ENCODE measurements at places on chromosomes 5 and 9.

DNA sequence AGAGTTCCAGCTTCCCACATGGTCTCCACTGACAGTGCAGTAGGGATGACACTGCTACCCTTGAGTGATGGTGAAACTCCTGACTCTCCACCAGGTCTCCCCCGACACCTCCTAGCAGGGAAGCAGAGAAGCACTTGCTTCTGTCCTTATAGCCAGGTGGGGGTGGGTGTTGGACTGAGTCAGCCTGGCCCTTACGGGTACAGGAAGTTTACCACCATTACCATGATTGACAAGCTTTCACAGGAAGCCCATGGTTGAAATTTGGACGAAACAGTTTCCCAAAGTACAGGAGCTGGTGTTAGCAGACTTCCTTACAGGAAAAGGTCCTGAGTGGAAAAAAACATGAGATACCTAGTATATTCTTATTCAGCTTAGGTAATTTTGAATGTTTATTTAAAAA is 3.1 kb upstream of the FBXL7 start:
- no peak for DNase-seq

DNA sequence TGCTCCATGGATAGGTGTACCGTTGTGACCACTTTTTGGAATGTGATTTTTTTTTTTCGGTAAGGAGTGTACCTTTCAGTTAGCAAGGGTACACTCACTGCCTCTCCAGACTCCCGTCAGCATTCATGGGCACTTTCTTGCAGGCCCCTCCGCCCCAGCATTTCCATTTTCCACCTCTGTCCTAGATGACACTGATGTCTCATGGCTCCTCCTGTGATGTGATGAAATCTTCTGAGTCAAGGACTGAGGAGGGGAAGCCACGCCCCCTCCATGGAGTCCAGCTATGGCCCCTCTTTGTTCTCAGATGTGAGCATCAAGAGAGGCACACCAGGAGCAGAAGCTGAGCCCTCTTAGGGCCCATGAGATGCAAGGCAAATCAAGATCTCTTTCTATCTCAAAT is 61.8 kb downstream of the CTSL start:
- no peak for DNase-seq

DNA sequence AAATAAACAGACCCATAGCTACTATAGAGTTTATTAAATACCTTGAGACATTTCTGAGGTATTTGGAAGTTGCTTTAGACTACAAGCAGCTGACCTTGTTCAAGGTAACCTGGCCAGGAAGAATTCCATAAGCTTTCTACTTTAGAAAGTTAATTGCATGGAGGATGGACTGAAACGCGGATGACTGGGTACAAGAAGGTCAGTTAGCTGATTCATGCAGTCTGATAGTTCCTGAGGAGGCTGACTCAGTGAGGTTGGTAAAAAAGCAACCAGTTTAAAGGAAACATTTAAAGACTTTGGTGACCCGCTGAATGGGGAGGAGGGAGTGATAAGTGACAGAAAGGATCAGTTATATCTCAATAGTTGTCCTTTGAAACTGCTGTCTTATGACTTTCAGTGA is 670.1 kb upstream of the CDH9 start:
- DNase-seq, result no peak

GRCh38 chr5:80481019-80481893 is 6.6 kb upstream of the FAM151B start:
- DNase-seq, result peak; percentile 40

- no peak for DNase-seq
These were observed 51.5 kb downstream of the RCL1 start for GRCh38 chr9:4844056-4844838.

- DNase-seq, result no peak
These were observed 289.6 kb downstream of the KIF4B start for GRCh38 chr5:155303120-155303519.

DNA sequence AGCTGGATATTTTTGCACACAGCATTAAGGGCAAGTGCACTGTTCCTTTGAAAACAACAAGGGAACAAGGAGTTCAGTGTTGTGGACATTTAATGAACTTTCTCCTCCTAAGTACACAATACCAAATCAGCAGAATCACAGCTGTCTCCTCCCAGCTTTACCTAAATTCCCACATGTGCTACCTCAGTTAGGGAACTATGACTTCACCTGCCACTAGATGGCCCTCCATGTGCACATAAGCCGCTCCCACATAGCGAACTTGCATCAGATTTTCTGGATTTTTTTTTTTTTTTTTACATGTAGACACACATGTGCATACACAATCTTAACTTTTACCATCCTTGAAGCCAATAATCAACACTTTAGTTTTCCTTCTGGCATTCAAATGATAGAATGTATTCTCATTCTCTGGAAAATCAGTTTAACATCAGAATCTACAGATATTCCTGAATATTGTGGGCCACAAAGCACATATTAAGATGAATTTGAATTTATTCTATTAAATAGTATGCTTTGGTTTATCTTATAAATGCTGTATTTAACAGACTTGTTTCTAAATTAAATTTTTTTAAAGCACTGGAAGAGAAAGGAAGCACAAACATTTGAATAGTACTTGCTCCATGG is 123.6 kb downstream of the PALM2AKAP2 start:
- peak; percentile 67 for DNase-seq

- no peak for DNase-seq
These were observed 418.5 kb upstream of the MEF2C start for GRCh38 chr5:89301321-89302025.

DNA sequence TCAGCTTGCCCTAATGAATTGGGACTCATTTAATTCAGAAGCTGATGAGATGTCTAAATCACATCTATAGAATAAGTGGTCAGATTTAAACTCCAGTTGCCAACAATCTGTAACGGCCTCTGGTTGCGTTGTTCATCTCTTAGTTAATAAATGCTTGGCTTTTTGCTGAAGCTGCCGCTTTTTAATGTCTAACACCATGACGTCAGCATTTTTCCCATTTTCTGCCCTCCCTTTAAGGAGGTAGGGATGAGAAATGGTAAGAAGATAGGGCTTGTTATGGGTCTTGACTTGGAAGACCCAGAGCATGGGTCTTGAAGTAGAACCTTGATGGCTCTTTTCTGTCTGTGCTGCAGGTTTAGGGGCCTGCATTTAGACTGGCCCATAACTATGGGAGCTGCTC is 33.3 kb downstream of the PALM2AKAP2 start:
- DNase-seq, result no peak

GRCh38 chr5:17065458-17065857 is 129.4 kb upstream of the MYO10 start:
- no peak for DNase-seq

GRCh38 chr9:78892769-78893168 is 595.8 kb downstream of the PSAT1 start:
- no peak for DNase-seq

DNA sequence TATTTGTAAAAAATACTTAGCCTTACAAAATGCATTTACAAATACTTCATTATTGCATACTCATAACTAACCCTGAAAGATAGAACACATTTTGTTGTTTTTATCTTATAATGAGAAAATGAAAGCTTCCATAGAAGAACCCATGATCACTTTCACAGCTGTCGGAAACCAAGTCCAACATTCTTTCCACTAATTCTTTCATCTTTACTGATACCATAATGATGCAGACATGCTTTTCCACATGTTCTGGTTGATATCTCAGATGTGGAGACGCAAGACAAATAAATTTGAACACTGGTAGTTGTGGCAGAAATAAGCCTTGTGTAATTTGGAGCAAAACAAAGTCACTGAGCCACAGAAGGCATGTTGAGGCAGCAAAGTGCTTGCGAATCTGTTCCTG is 136.0 kb downstream of the FBXO4 start:
- DNase-seq, result no peak

GRCh38 chr5:98927242-98927988 is 1.4 kb downstream of the CHD1 start:
- peak; percentile 65 for DNase-seq

DNA sequence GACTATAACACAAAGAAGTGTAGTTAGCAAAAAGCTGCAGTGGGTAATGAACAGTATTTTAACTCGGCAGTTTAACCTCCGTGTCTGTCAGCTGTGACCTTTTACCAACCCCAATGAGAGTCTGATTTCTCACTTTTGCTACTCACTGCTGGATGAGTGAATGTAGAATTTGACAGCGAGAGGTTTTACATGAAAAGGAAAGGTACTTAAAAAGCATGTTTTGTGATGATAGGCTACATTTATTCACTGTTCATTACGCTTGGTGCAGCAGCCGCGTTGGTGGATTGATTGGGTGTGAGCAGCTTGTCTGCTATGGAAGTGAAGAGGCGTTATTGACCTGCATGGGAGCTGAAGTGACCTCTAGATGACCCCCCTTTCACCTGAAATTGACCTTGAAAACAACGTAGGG is 867.7 kb downstream of the NR2F1-AS1 start:
- DNase-seq, result no peak

DNA sequence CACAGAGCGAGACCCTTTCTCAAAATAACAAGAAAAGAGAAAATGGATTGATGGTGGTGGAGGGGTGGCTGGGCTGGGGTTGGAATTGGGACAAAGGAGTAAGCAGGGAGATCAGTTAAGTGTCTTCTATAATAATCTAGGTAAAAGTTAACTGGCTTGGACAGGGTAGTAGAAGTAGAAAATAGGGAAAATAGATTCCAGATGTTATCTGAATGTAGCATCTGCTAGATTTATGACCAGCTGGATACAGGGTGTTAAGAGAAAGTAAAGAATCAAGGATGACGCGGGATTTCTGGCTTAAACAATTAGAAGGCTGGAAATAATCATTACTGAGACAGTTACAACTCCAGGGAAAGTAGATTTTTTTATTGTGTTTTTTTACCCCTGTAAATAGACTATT is 13.0 kb downstream of the PPP6C start:
- DNase-seq, result no peak

GRCh38 chr9:129381481-129381957 is 203.5 kb upstream of the IER5L start:
- no peak for DNase-seq

DNA sequence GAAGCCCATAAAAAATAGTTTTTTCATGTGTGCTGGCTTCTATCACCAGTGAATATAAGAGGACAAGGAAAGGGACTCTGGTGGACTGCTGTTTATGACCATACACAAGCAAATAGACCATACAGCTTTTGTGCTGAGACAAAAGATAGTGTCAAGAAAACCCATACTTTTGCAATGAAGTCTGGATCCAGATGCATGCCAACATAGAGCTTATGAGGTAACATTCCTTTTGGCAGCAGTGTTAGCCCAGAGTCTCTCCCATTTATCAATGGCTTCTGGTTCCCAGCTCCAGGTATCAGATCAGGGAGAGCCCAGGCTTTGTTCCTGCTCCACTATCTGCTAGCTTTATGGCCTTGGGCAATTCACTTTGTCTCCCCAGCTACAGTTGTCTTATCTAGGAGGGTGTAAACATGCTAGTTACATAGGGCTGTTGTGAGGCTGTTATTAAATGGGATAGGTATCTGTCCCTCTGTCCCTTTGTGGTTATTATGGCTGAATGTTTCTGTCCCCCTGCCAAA is 55.6 kb downstream of the CCDC192 start:
- no peak for DNase-seq

DNA sequence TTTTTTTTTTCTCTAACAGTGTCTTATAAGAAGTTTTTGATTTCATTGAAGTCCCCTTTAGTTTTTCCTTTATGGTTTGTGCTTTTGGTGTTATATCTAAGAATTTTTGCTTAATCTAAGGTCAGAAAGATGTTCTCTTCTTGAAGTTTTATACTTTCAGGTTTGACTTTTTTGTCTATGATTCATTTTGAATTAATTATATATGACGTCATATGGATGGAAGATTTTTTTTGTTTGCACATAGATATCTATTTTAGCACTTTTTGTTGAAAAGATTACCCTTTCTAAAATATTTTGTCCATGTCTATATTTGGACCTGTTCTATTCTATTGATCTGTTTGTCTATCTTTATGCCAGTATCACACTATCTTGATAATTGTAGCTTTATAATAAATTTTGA is 16.3 kb downstream of the UBAP1 start:
- no peak for DNase-seq

DNA sequence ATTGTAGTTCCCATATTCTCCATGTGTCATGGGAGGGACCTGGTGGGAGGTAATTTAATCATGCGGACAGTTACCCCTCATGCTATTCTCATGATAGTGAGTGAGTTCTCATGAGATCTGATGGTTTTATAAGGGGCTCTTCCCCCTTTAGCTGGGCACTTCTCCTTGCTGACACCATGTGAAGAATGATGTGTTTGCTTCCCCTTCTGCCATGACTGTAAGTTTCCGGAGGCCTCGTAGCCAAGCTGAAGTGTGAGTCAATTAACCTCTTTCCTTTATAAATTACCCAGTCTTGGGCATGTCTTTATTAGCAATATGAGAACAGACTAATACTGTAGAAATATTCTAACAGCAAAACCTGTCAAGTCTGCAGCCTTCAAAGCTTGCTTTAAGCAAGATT is 293.2 kb downstream of the CTNND2 start:
- no peak for DNase-seq

GRCh38 chr9:105073147-105073546 is 145.2 kb upstream of the ABCA1 start:
- no peak for DNase-seq

DNA sequence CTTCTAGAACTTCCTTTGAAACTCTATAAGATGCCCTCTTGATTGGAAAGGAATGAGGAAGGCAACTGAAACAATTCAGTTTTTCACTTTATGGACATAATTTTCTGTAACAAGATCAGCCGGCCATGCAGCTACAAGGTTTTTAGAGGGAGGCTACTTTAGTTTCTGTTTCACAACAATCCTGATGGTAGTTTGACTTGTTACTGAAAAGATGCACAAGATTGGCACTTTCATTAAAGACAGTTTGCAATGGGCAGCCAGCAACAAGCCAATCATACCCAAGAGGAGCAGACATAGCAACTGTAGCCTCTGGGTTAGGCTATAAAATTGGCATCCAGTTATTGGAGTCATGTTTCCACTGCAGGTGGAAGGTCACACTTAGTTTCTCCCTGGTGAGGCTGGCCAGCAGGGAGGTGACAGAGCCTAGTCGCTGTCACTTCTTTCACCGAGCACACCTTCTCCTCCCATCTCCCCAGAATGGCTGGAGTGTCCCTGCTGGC is 74.3 kb upstream of the TGFBR1 start:
- DNase-seq, result no peak

GRCh38 chr9:133268335-133269056 is 6.5 kb downstream of the ABO start:
- no peak for DNase-seq

GRCh38 chr5:122351416-122352157 is 39.5 kb downstream of the SNCAIP start:
- no peak for DNase-seq

DNA sequence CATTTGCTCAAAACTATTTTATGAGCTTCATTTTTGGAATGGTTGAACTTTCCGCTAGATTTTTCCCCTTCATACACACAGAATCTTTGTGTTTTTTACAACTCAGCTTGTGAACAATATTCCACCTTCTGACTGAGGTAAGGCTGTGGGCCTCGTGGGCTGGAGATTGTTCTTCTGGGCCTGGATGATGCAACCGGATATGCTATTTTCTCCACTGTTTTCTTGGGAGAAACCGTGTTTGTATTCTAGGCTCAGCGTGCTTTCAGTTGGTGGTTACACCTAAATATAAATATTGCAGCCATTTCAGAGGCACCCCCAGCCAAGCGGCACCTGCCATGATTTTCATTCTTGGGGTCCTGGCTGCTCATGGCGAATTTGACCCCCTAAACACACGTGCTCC is 55.2 kb downstream of the IRX1 start:
- no peak for DNase-seq
